ENCODE measurements at places on chromosomes 7 and 10.

DNA sequence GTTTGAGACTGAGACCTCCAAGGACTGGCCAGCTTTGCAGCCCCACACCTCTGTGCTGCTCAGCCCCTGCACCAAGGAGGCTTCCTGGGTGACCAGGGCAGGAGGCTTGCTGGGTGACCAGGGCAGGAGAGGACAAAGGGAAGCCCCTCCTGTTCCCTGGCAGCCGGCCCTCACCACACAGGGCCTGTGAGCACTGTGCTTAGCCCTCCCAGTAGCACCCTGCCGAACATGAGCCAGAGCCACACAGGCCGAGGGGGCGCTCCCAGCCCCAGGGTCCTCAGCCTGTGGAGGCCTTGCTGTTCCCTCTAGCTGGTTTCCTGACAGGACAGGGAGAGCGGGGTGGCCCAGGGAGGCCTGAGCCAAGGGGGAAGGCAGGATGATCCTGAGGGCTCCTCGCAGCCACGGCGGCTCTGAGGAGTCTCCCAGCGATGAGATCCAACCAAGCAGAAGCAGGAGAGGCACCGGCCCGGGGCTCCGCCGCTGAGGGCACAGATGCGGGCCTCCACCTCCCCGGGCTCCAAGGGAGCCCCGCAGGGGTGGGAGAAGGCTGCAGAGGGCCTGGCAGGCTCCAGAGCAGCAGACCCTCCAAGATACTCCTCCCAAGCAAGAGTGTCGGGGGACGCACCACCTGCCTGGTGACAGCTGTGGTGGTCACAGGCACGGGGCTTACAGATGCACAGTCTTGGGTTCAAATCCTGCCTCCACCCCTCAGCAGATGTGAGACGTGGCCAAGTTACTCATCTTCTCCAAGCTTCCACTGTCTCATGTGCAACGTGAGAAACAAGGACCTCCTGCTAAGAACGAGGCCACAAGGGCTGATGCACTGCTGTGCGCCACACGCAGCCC, 22.5 kb downstream of the WDR86 start:
- DNase-seq, result no peak

- DNase-seq, result no peak
Observed at GRCh38 chr7:19405541-19405940, 260.3 kb upstream of the FERD3L start.

DNA sequence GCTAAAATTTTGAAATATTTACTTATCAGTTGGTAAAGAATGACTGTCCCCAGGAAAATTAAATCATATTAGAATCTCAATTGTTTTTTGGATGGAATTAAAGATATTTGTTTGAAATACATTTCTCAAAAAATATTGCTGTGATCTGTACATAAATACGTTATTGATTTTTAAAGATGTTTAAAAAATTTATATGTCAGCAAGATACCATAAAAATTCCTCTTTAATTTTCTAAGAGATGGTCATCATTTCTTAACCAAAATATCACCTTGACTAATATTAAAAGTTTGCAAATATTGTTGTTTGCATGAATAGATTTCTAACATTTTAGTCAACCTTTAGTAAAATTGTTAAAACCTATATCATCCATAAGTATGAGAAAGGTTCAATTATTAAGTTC, 147.4 kb upstream of the WNT16 start:
- DNase-seq, result no peak

- no peak for DNase-seq
Observed at GRCh38 chr7:94453898-94454297, 55.7 kb upstream of the CASD1 start.

DNA sequence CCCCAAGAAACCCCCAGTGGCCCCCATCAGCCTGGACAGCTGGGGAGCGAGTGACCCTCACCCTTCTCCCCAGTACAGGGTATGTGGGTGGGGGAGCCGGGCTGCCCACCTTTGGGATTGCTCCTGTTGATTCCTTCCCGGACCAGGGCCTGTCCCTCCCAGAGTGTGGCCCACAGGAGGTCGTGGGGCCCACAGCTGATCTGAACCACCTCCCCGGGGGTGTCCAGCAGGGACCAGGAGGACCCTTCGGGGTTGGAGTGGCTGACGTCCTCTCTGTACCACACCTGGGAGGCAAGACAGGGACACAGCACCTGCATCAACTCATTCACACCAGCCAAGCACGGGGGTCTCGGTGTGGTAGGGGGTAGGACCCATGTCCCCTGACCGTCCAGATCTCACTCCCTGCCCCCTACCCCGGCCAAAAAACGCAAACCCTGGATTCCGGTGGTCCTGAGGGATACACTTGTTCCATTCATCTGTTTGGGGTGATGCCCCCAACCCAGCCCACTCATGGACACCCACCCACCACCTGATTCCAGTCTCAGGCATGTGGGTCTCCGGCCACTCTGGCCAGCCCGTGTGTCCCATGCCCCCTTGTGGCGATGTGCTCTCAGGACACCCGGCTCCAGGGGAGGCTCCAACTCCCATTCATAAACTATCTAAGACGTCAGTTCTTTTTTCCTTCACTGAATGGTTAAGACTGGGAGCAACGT, 10.9 kb downstream of the TECPR1 start:
- DNase-seq, result no peak

- DNase-seq, result no peak
Observed at GRCh38 chr7:87497482-87497881, 22.0 kb upstream of the ABCB4 start.

GRCh38 chr7:3404501-3404900, 103.4 kb downstream of the SDK1 start:
- DNase-seq, result no peak

DNA sequence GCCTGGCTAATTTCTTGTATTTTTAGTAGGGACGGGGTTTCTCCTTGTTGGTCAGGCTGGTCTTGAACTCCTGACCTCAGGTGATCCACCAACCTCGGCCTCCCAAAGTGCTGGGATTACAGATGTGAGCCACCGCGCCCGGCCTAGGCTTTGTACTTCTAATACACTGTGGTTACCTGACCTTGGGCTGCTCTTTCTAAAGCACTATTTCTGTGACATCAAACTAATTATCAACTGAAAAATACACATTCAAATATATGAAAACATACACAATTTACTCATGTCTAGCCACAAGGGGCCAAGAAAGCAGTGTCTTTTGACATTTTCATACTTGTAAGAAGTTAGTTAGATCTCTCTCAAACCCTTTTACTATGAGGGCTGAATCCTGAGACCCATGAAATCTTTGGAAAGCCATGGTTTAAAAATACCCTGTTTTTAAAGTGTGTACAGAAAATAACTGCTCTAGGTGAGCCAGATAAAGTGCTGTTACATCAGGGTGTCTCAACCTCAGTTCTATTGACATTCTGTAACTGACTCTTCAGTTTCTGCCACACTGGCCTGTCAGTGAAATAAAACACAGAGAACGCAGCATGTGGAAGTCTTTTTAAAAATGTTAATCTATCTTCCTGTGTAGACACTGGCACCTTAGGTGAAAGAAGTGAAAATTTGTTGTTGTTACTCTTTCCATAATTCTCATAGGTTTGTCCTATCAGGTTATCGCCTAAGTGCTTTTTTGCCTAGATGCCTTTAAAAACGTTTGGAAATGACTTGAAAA, 58.8 kb downstream of the CREM start:
- DNase-seq, result no peak
